ENCODE measurements at places on chromosomes 5 and 9.

DNA sequence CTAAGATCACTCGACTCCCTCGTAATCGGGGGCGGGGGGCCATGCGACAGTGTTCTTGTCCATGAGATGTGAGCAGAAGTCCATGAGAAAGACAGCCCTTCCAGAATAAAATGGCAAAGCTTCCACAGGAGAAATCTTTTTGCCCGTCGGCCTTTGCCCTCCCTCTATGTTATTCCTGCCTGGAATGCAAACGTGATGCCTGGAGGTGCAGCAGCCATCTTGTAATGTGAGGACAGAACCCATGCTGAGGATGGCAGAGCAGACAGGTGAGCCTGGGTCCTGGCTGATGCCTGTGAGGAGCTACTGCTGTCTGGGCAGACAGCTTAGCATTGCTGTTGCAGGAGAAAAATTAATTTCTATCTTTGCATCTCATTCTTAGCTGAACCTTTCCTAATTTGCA is 17.2 kb downstream of the MED10 start:
- DNase-seq, result no peak

DNA sequence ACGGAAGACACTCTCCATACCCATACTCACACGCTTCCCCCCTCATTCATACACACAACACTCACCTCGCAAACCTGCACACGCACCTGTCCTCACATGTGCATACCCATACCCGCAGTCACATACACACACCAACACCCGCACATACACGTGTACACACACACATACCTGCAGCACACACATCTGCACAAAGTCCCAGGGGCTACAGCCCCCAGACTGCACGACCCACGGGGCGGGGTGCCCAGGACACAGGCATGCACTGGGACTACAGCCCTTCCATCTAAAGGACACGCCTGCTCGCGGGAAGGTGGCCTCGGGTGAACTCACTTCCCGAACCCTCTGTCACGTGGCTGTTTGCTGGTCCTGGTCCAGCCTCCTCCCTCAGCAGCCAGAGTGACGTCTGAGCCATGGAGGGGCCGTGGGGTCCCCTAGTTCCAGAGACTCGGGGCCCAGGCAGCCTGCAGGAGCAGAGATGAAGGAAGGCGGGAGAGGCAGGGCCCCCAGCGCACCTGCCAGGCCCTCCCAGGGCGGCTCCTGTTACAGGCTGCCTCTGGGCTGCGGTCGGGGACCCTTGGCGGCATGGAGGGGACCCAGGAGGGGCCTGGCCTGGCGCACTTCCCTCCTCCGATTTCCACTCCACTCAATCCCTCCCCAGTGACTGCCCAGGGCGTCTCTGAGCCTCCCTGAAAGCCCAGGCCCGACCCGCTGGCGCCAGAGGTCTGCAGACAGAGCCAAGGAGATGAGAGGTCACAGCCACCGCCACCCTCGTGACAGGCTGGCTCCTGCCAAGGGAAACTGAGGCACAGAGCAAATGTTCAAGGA is 8.1 kb downstream of the SLC12A7 start:
- DNase-seq, result no peak

DNA sequence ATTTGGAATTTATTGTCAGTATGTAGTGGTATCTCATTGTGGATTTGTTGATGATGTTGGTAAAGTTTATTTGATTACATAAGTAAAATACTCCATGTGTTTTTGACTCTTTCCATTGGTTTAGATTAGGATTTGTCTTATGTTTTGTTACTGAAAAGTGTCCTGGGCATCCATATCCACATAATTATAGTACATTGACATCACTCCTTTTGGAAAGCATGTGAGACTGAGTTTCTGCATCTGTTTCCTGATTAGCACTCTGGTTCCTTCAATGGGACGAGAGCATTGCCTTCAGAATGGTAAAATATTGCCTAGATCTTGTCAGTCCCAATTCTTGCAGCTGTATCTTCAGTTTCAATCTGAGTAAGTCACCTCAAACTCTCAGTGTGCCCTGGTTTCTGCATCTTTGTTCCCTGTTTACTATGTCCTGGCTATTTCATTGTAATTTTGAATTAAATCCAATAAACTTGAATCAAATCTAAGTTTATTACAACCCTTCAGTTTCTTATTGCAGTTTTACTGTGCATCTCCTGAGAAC is 128.1 kb downstream of the FBXO38 start:
- no peak for DNase-seq

- no peak for DNase-seq
These were observed 5.8 kb upstream of the ZNF622 start for GRCh38 chr5:16471387-16471786.

GRCh38 chr5:1392261-1392660 is 47.4 kb upstream of the CLPTM1L start:
- DNase-seq, result no peak

DNA sequence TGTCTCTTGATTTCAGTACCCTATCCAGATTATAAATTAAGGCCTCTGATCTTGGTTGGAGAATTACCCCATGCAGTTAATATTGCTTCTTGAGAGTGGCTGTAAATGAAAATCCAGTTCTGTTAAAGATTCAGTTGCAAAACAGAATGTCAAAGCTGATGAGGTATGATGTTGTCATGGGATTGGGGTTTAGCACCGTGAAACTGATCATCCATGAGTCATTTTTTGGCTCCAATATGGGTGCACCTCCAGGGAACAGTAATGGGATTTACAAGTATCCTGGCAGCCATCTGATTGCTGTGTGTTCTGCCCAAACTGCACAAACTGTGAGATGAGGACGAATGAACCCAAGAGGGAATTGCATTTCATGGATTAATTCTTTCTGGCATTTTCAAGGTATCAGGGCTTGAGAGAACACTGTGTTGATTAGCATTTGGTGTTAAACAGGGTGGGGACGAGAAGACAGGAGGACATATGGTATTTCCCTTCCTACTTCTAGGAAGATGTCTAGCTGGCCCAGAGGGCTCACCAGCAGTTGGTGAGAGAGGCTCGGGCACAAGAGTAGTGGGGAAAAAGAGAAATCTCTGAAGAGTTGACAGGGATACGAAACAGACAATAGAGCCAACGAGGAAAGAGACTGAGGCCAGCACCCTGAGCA is 214.7 kb downstream of the GAS1 start:
- DNase-seq, result peak; percentile 90

DNA sequence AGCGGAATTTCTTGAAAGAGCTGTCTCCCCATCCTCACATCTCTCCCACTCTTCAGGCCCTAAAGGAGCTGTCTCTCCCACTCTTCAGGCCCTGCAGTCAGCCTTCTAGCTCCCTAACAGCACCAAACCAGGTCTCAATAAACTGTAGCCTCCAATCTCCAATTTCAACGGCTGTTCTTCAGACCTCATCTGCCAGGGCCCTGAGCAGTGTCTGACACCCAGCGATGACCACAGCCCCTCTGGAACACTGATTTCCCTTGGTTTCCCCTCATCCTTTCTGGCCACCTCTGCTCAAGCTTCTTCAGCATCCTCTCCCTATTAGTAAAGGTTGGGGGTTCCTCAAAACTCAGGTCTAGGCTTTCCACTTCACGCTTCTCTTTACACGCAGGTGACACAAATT is 1.6 kb upstream of the P4HA2 start:
- no peak for DNase-seq

All from A172 (cell line).